Activated CD8-positive, alpha-beta memory T cell treated with anti-CD3 and anti-CD28 coated beads for 24 hours (primary cell): ENCODE measurements at places on chromosomes 7 and 10.

DNA sequence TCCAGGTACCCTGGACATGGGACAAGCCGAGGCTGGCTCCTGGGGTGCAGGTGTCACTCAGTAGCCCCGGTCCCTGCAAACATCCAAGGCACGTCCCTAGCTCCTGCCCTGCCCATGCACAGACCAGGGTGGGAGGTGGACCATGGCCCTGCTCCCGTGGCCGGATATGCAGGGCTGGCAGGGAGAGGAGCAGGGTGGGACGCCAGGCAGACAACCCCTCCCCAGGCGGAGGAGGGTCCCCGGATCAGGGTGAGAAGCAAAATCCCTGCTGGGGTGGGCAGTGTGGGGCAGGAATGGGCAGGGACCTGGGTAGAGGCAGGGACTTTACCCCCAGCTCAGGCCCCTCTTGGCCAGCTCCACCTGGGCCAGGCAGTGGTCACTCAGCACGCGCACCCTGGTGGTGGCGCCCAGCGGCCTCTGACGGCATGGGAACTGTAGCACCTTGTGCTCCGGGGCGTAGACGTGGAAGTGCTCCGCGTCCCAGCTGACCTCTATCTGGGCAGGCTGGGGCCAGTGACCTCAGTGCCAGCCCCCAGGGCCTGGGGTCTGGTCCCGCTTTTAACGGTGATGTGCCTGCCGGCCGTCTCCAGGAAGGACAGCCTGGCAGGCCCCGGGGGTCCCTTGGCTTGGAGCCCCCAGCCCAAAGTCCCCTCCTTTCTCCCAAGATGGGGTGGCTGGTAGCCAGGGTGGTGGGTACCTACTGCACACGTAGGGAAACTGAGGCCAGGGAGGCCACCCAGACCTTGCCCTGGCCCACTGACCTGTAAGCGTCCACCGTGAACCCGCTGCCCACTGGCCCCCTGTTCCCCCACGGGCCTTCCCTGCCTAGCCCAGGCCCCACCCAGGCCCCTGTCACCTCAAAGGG, 1.2 kb downstream of the GRIFIN start:
- DNase-seq: no peak

- DNase-seq: no peak
These were observed 363.2 kb downstream of the REEP3 start for GRCh38 chr10:63884426-63884825.

DNA sequence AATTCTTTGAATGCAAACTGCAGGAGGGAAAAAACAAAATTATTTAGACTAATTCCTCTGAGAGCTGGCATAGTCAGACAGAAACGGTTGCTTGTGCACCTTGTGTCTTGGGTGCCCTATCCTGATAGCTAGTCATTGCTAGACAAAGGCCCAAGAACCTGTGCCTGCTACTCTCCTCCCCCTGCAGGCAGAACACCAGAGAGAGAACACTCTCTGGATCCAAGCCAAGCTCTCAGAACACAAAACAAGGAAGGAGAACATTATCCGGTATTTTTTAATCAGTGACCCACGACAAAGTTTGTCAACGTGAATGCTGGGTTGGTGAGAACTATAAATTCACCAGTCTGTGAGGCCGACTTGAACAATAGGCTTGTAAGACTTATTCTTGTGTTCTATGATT, 18.8 kb upstream of the PPP1R9A start:
- no peak for DNase-seq

DNA sequence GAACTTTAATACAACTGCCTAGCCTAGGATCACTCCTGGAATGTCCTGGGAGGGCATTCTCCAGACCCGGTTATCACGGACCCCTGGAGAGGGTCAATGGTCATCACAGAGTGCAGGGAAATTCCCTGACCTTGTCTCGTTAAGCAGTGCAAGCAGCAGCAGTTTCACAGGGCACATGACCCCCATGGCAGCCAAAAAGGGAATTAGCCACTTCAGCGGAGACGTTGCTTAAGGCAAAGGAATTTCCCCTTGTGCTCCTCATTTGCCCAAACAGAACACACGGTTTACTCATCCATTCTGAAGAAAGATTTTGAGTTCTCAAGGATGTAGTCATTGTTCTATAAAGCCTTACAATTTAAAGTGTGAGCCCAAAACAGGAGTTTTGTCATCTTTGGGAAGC, 260.3 kb downstream of the SNX13 start:
- DNase-seq: no peak

GRCh38 chr10:131895116-131895515, 5.7 kb upstream of the PPP2R2D start:
- DNase-seq: no peak

GRCh38 chr7:100394077-100394476, 20.8 kb downstream of the PILRA start:
- DNase-seq: no peak

- no peak for DNase-seq
These were observed 469.3 kb upstream of the COBL start for GRCh38 chr7:51785876-51786275.

DNA sequence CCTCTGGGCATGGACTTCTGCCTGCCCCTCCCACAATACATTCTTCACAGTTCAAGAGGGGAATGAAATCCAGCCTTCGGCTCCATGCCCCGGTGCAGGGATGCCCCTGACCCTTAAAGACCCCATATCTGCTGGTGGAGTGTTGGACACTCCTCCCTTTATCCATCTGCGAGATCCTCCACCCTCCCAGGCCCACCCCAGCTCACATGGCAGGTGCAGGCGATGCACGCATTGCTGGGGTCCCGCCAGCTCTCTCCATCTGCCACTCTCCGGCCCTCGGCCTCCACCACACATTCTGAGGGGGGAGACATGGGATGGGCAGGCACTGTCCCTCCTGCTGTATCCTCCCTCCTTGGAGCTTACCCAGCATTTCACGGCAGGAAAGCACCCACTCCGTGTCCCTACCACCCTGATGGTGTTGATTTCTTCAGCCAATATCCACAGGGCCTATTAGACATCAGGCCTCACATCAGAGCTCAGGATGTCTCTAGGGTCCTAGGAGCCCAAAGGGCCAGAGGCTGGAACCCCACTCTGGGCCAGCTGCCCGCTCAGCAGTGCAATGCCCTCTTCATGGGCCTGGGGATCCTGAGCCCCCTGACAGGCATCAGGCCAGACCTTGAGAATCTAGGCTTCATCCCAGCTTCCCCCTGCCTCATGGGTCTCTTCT, 18.3 kb downstream of the ATP6V1F start:
- DNase-seq: no peak

- DNase-seq: no peak
These were observed 106.8 kb upstream of the FAM133B start for GRCh38 chr7:92697012-92697411.
